Muscle of arm (tissue), 14 donors: ENCODE measurements at places on chromosomes 13 and 19. TPM values are rescaled to one million over a fixed set of nuclear protein-coding genes. Genes with fewer than 3 reads are reported as not detected.

GRCh38 chr13:73556902-73557301, 498.1 kb downstream of the KLF5 start:
- DNase-seq, result no peak

- DNase-seq, result peak; percentile 46
Observed at GRCh38 chr13:94617389-94618000, 15.8 kb downstream of the GPR180 start.

Gene ZNF566
- 9.6 TPM for polyA plus RNA-seq

DNA sequence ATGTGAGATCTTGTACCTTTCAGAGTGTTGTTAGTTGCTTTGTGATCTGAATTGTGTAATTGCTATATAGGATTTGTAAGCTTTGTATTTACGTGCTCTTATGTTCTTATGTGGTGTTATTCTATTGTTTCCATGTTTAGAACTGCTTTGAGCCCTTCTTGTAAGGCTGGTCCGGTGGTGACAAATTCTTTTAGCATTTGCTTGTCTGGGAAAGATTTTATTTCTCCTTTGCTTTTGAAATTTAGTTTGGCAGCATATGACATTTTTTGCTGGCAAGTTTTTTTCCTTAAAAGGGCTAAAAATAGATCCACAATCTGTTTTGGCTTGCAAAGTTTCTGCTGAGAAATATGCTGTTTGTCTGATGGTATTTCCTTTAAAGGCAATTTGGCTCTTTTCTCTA, 1089.2 kb upstream of the PCDH9 start:
- no peak for DNase-seq

Gene IGFL2
- 11.9 TPM for polyA plus RNA-seq

Gene TDRD12
- polyA plus RNA-seq, result 0.09 TPM

DNA sequence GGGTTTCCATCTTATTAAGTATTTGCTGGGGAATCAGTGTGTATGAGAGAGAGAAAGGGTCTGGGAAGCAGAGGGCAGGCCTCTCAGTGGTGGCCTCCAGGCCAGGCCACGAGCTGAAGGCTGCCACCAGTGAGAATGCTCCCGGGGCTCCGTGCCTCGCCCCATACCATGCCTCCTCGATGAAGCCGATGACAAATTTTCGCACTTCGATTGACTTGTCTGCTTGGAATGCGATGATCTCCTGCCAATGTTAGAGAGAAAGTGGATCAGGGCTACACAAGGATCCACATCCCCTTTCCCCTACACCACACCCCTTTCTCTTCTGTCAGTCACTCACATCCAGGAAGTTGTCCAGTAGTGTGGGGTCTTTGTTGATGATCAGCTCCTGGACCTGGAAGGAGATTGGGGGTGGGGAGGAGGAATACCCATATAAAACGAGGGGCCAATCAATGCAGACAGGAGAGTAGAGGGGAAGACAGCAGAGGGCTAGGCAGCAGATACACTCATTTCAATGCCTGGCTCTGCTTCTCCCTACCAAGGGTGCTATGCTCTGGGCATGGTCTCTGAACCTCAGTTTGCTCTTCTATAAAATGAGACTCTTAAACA, 10.7 kb downstream of the SYMPK start:
- DNase-seq, result no peak

Gene LRRC4B
- polyA plus RNA-seq, result 14.1 TPM

Gene MIR17HG
- polyA plus RNA-seq, result 4.2 TPM

Gene RABAC1
- polyA plus RNA-seq, result 58.2 TPM

DNA sequence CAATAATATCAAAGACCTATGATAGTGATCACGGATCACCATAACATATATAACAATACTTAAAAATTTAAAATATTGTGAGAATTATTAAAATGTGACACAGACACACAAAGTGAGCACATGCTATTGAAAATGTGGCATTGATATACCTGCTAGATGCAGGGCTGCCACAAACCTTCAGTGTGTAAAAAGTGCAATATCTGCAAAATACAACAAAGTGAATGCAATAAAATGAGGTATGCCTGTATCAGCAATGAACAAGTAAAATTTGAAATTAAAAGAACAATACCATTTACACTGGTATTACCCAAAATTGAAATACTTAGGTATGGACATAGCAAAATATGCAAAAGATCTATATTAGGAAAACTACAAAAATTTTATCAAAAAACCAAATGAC, 1217.8 kb upstream of the PCDH20 start:
- no peak for DNase-seq

GRCh38 chr19:4096049-4096892, 27.7 kb downstream of the MAP2K2 start:
- DNase-seq, result no peak

Gene TUBA3C
- polyA plus RNA-seq, result not detected

DNA sequence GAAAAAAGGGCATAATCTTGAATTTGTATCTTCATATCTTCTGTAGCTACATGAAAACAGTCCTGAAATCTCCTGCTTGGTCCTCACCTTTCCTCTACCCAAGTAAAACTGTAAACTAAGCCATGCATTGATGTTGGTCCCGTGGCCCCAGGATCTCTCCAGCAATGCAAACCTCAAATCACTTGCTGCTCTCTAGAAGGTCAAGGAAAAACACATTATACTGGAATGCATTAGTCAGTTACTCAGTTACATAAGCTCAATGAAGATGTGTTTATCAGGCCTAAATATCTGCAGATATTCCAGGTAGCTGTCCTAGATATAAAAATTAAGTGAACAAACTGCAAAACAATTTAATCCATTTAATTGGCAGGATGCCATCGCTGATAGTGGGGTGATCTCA, 261.8 kb downstream of the ABCC4 start:
- DNase-seq, result no peak

Gene DOCK6
- polyA plus RNA-seq, result 23.7 TPM
